ENCODE measurements at places on chromosomes 13 and 19.
A peak's percentile ranks its signal among the peaks of the same experiment; 100 is the strongest.

- DNase-seq = peak; percentile 31
These were observed 9.4 kb upstream of the CYP4F22 start for GRCh38 chr19:15498910-15499309.

DNA sequence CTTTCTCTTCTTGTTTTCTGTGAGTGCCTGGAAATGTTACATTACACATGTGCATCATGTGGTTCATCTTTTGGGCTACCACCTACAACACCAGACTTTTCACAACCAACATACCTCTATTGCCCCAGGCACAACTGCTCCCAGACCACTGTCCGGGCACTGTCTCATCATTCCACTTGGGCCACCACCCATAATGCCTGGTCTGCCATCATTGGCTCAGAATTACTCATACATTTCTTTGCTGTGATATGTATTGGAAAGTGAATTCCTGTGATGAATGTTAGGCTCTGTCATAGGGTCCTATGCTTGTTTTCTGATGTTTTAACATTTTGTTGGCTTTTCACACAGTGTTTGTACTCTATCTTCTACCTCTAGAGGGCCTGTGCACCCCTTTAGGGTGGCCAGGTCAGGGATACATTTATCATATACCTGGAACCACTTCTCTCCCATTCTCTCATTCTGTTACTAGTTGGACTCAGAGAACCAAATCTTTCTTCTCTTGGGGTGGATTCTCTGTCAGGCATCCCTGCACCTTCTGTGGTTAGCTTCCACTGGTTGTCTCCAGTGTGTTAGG lies 172.8 kb downstream of the NHLRC3 start:
- no peak for DNase-seq

DNA sequence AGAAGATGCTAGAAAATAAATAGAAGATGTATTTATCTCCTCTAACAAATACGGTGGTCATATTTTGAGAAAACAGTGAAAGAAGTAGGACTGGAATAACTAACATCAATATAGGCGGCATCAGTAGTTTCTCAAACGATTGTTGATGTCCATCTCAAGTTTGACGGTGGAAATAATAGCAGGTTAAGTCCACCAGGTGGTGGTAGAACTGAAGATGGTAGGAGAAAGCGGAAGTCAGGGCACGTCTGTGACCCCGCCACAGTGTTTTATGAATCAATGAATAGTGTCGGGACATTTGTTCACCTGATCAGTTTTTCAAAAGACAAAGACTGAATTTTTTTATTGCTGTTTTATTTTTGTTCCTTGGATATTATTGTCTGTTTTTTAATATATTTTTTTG lies 706.4 kb upstream of the SLC10A2 start:
- DNase-seq = no peak

- no peak for DNase-seq
These were observed 55.4 kb upstream of the ZNF724 start for GRCh38 chr19:23305555-23305954.

DNA sequence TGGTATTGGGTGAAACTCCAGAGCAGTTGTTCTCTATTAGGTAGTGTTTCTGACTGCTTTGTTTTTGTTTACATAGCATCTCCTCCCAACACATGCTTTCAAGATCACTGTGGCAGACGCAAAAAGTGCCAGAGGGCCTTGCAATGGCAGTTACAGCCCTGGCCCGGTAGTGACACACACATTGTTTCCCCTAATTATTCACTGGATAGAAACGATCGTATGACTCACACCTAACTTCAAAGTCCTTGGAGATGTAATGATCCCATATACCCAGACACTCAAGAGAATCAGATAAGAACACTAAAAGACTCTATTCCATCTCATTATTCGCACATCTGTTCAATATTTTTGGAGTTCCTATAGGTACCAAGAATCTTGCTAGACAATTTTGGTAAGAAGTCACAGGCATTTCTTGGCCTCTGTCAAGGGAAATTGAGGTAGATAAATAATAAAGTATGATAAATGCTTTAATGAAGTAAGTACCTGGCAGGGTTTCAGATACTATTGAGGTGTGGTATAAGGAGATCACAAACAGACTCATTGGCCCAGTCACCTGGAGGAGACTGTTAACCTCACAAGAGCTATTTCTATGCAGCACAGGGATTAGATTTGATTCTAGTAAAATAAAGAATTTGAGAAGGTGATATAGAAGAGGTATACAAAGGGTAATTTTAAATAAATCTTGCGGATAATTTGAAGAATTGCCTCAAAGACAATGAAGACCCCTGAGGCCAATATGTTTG lies 485.3 kb downstream of the SLITRK6 start:
- peak; percentile 40 for DNase-seq

GRCh38 chr13:50310734-50311133 lies 295.5 kb downstream of the KCNRG start:
- no peak for DNase-seq

- DNase-seq = no peak
These were observed 10.7 kb downstream of the NLRP8 start for GRCh38 chr19:55958356-55958755.

All from HEK293T (cell line).